NCI-H460 (cell line): ENCODE measurements at places on chromosomes 1 and 21.

DNA sequence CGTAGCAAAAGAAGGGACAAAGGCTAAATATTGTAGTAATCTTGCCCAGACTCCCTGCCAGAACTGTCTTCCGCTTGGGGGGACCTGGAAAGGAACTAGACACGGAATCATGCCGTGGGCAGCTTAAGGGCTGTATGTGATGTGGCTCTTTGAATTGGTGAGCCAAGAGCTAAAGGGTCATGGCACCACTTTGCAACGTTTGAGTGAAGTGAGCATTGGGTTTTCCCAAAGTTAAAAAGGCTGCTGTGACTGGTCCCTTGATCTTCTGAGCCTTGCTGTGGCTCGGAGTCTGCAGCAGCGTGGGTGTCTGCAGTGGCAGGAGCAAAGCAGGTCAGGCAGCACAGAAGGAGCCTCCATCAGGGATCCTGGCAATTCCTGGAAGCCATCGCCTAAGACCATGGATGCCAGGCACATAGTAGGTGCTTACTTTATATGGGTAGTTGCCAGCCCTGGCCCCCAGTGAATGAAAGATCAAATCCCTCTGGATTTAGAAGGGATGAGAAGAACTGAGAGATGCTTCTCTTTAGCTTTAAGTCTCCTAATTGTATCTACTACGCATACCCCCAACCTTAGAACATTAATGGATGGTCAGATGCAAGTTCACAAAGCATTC is 1.8 kb downstream of the SMYD2 start:
- no peak for DNase-seq

- no peak for DNase-seq
These were observed 61.6 kb downstream of the SELENOF start for GRCh38 chr1:86852289-86852688.

DNA sequence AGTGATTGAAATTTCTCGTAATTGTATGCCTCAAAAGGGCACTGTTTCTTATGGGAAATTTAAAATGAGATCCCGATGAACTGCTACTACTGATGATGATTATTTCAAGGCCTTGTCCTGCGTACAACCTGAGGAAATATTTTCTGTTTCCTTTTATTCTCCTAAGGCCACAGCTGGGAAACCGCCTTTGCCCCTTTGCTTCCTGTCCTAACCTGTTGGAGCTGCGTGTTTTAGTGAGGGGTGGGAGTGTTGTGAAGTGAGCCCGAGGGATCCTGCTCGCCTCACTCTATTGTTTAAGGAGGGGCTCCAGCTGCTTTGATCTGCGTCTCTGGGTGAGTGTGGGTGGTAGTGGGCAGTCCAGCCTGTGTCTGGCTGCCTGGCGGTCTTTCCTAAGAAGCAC is 14.4 kb downstream of the LAMC2 start:
- DNase-seq, result no peak

DNA sequence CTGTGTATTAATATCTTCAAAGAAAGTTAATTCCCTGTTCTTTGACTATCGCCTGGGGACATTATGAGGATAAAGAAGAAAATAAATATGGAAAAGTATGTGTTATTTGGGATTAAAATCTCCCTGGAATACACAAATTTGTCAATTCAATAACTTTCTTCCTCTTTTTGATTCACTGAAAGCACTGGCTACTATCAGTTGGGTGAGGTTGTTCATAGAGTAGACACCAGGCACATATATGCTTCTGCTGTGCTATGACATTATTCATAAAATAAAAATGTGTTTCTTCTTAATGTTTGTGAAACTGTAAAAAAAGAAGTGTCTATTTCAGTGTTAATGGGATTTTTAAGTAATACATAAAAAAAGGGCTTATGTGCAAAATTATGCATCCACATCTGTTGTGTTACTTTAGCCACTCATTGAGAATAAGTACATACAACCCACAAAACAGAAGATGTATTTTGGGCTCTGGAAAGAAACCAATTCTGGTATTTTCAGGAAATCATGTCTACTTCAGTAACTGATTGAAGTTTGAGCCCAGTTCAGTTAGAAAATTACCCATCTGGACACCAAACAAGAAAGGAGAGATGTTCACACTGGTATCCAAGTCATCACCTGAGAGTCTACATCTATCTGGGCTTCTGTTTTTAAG is 169.4 kb downstream of the GABPA start:
- no peak for DNase-seq

- no peak for DNase-seq
These were observed 132.2 kb downstream of the GLUL start for GRCh38 chr1:182259229-182259872.

GRCh38 chr1:116302281-116302680 is 70.8 kb upstream of the ATP1A1 start:
- DNase-seq, result no peak

- no peak for DNase-seq
These were observed 14.1 kb upstream of the TRAPPC10 start for GRCh38 chr21:43997766-43998742.

DNA sequence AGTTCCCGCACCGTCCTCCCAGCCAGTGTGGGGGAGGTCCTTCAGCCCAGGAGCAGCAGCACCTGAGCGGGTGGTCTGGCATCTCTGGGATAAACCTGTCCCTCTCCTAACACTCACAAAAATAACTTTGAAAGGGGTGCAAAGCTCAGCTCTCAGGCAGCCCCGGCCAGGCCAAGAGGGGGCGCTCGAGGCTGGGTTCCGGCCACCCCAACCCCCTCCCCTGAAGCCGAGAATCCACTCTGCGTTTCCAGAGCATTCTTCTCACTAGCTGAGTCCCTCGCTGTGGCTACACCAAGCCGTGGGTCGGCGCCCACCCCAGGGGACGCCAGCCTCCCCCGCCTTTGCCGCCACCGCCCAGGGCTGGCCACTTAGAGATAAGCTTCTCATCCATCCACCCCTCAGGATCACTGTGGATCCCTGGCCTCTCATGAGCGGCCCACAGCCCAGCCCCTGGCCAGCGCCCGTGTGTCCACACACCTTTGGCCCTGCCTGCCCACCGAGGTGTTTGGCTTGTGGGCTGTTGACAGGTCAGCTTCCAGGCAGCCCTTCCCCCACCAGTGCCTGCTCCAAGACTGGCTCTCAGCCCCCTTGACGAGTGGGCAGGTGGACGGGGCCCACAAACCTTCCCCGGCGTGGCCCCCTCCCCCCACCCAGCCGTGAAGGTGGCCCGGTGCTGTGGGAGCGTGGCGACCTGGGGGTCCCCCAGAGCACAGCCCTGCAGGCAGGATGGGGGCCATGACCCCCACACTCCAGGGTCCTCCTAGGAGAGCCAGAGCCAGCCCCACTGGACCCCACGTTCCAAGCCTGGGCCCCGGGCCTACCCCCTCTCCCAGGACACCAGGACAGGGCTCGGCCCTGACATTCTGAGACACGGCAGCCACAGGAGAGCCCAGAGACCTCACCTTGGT is 1.9 kb downstream of the FTCD start:
- DNase-seq, result peak; percentile 9

DNA sequence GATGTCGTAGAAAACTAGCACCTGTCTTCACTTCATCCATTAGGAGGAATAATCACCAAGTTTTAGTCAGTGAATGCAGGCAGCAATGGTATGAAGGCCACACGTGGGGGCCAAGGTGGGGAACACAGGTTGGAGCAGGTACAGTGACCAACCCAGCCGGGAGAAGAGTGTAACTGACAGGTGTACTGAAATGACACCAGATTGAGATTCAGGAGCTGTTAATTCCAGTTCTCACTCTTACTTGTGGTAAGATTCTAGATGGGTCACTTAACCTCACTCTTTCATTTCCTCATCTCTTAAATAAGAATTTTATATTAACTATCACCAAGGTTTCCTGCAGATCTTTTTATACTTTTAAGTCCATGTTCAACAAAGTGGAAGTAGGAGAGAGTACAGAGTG is 206.2 kb upstream of the PTBP2 start:
- no peak for DNase-seq

DNA sequence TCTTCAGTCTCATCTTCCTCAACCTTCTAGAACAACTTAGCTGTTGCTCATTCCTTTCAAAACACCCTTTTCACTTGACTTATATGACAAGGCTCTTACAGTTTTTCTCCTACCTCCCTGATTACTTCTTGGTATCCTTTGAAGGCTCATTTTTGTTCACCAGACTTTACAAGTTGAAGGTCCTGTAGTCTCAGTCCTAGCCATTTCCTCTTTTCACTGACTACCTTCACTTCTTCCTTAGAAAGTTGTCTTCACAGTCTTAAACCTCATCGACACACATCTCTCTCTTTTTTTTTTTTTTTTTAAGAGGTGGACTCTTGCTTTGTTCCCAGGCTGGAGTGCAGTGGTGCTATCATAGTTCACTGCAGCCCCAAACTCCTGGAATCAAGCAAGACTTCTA is 6.6 kb upstream of the TP53BP2 start:
- DNase-seq, result no peak

DNA sequence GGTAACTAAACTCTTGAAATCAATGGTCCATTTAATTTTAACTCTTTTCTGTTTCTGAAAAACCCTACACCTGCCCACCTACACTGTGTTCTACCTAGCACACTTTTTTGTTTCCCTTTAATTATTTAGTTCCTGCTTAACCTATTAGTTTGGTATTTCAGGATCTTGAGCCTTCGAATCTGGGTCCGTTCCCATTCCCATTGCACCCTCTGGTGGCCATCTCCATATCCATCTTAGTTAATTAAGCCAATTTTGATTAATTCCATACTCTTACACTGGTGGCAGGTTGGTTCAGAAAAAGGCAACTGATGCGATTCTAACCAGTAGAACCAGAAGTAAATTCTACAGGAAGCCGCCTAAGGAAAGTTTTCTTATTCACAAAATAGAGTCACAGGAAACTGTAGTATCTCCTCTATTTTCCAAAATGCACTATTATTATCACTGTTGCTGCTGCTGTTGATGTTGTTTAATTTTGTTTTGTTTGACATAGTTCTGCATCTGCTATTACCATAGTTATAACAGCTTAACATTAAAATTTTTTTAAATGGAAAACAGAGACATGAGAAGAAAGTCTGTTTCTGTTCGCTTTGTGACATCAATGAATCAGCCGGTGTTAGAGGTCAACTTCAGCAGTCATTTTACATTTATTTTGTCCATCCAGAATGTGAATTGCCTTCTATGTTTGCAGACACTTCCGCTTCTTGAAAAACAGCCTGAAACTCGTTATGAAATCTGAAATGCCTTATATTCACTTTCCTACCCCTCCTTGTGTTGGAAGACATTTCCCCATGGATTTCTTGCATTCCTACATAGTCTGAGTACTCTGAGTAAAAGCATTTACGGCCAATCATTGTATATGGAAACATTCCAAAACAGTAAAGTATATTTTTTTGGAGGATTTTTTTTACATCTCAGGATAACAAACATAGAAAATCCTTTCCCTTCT is 115.5 kb upstream of the NCAM2 start:
- peak; percentile 35 for DNase-seq

DNA sequence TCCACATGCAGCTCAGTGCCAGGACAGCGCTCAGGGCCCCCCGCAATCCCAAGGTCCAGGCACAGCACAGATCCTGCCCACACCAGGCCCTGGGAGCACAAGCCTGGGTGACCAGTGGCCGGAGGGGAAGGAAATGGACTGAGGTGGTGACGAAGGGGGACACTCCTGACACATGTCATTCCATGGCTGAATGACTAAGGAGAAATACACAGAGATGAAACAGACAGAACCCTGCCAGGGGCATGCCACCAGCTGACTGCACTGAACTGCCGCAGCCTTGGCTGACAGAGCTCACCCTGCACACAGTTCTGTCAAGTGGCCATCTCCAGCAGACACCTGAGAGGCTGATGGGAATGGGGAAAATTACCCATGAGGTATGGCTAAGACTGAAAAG is 56.1 kb downstream of the HSF2BP start:
- DNase-seq, result no peak

GRCh38 chr1:228313536-228314277 is 92.9 kb downstream of the TRIM11 start:
- no peak for DNase-seq

- DNase-seq, result no peak
These were observed 7.3 kb downstream of the C1orf174 start for GRCh38 chr1:3892748-3893147.

- DNase-seq, result no peak
These were observed 46.4 kb downstream of the RGS13 start for GRCh38 chr1:192682335-192682734.

DNA sequence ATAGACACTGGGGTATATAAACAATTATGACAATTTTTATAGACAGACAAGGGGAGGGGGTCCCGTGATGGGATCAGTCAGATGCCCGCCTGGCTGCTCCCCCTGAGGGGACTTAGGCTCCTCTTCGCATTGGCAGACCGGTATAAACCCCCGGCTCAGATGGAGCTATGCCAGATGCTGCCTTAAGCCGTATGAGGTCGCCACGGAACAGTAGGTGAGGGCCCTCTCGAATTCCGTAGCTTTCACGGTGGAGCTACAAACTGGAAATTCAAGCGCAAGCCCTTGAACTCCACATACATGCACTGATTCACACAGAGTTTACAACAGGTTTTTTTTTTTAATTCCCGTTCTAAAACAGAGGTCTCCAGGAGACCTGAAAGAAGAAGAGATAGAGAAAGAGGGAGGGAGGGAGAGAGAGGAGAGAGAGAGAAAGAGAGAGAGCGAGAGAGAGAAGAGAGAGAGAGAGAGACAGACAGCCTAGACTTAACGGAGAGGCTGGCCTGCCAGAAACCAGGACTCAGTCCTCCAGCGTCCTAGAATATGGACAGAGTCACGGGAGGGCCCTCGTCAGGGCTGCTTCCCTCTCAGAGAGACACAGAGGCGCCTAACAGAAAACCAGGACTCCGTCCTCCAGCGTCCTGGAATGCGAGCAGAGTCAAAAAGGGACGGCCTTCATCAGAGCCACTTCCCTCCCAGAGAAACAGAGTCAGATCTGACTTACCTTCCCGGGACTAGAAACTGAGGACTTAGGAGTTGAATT is 24.4 kb upstream of the TMEM54 start:
- DNase-seq, result no peak

DNA sequence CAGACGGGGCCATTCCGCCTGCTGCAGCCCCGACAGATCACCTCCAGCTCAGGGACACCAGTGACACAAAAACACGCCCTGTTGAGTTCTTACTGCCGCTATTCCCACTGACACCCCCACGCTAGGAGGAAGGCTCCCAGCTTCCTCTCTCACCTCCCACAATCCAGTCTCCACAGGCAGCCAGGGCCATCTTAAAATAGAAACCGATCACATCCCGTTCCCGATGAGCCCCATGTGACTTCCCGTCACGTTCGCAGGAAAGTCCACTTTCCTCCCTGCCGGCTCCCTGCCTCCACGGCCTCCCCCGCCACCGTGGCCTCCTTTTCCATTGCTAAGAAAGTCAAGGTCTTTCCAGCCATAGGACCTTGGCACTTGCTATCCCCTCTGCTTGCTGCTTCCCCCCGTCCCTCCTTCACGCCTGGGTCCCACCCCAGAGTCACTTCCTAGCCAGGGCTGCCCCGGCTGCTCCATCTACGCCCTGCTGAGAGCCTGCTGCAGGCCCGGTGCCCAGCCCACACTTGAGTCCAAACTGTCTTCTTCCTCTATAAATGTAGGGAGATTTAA is 24.0 kb upstream of the DDOST start:
- DNase-seq, result no peak

GRCh38 chr1:182641561-182641960 is 37.4 kb upstream of the RGS16 start:
- DNase-seq, result no peak

- peak; percentile 33 for DNase-seq
These were observed 9.2 kb downstream of the ADCY10 start for GRCh38 chr1:167904652-167905130.

GRCh38 chr21:43025636-43026180 is 49.9 kb downstream of the CBS start:
- no peak for DNase-seq

GRCh38 chr1:43992232-43992995 is 1.0 kb downstream of the CCDC24 start:
- DNase-seq, result no peak
